Osteoblast (primary cell): ENCODE measurements at places on chromosomes 11 and 22. TPM values are rescaled to one million over a fixed set of nuclear protein-coding genes. Genes with fewer than 3 reads are reported as not detected.
A peak's percentile ranks its signal among the peaks of the same experiment; 100 is the strongest.

CD248 gene
- total RNA-seq = 103 and 107 TPM in 2 replicates

OR51Q1 gene
- total RNA-seq = not detected in 2 replicates

SLC39A13 gene
- total RNA-seq = 52.5 and 78.9 TPM in 2 replicates

BRSK2 gene
- 0.36 TPM in 1 of 2 replicates, not detected in the other for total RNA-seq

IGSF9B gene
- total RNA-seq = under 0.01 and 0.36 TPM in 2 replicates

HRAS gene
- 28.6 and 35.7 TPM in 2 replicates for total RNA-seq

OR52I2 gene
- total RNA-seq = not detected in 2 replicates

DNA sequence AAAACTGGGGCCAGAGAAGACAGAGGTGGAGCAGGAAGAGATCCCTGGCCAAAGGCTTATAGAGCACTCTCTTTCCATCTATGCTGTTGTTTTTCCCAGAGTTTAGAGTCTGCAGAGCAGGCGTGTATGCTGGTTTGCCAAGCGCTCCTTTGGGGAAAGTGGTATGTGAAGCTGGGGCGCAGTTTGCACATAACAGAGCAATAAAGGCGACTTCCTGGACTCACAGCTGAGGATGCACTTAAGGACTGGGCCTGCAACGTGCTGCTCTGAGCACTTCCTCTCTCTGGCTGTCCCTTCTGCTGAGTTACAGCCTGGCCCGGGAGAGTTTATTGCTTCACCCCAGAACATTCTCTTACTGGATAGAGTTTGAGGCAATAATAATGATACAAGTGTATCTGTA lies 41.7 kb downstream of the THAP12 start:
- no peaks in the 10 kb centered on the region for H3K27me3 ChIP-seq
- H3K4me1 ChIP-seq = peaks cover 6% of the 10 kb centered on the region
- H3K36me3 ChIP-seq = no peaks in the 10 kb centered on the region
- no peak overlapping the region for H3K4me3 ChIP-seq
- no peak overlapping the region for H3K27ac ChIP-seq

DNA sequence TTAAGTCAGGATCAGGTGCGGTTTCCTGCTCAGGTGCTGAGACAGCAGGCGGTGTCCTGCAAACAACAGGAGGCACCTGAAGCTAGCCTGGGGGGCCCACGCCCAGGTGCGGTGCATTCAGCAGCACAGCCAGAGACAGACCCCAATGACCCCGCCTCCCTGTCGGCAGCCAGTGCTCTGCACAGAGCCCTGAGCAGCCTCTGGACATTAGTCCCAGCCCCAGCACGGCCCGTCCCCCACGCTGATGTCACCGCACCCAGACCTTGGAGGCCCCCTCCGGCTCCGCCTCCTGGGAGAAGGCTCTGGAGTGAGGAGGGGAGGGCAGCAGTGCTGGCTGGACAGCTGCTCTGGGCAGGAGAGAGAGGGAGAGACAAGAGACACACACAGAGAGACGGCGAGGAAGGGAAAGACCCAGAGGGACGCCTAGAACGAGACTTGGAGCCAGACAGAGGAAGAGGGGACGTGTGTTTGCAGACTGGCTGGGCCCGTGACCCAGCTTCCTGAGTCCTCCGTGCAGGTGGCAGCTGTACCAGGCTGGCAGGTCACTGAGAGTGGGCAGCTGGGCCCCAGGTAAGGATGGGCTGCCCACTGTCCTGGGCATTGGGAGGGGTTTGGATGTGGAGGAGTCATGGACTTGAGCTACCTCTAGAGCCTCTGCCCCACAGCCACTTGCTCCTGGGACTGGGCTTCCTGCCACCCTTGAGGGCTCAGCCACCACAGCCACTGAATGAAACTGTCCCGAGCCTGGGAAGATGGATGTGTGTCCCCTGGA lies at the start of gene MYO7A:
MYO7A (plus strand) TSS at position 327 of the 772 bp plus-strand sequence. CDS start 2,389 bp downstream, outside the sequence.
- no peaks in the 10 kb centered on the region for H3K36me3 ChIP-seq
- H3K27ac ChIP-seq = no peak within 1 kb of the TSS
- peaks cover 11% of the 10 kb centered on the region for H3K4me1 ChIP-seq
- DNase-seq = peak; percentile 90
- H3K4me3 ChIP-seq = peak within 1 kb of the TSS; percentile 69

DNA sequence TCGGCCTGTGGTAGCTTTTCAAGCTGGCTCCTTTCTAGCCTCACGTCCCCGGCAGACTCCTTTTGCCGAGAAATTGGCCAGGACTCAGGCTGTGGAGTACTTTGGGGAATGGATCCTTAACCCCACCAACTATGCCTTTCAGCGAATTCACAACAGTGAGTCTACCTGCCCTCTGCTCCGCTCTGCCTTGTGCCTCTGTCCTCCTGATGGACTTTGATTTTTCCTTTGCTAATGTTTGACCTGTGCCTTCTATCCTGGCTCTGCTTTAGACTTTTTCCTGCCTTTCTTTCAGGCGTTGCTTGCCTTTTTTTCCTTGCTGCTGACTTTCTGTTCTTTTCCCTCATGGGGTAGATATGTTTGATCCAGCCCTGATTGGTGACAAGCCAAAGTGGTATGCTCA lies 12.5 kb downstream of the MADD start:
- H3K36me3 ChIP-seq = peaks cover 75% of the 10 kb centered on the region
- no peak overlapping the region for H3K4me3 ChIP-seq
- peak; percentile 72 for DNase-seq
- H3K27me3 ChIP-seq = no peaks in the 10 kb centered on the region
- no peak overlapping the region for H3K27ac ChIP-seq

DNA sequence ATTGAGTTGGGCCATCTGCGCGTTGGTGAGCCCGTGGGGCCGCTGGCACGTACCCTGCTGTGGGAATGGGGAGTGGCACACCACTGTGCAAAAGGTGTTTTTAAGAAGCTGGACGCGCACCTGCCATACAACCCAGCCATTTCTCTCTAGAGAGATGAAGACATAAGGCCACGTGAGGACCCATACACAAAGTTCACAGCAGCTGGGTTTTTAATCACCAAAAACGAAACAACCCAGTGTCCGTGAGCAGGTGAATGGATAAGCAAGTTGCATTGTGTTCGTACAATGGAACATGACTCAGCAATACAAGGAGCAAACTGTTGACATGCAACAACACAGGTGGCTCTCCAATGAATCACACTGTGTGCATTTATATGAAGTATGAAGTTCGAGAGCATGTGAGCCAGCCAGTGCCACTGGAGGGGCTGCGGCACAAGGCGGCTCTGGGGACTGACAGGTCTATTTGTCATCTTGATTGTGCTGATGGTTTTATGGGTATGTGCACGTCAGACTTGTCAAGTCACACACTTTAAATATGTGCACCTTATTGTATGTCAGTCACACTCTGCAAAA lies 30.6 kb upstream of the PANX2 start:
- peaks cover 37% of the 10 kb centered on the region for H3K27me3 ChIP-seq
- H3K36me3 ChIP-seq = no peaks in the 10 kb centered on the region
- peak; percentile 23 for DNase-seq
- no peak overlapping the region for H3K27ac ChIP-seq
- H3K4me1 ChIP-seq = no peaks in the 10 kb centered on the region

- H3K27ac ChIP-seq = peak overlapping the region; percentile 95
- peak overlapping the region; percentile 63 for H3K4me3 ChIP-seq
- peak; percentile 100 for DNase-seq
- peaks cover 4% of the 10 kb centered on the region for H3K36me3 ChIP-seq
Measured at GRCh38 chr11:68354148-68354872, 41.9 kb downstream of the LRP5 start.

DNA sequence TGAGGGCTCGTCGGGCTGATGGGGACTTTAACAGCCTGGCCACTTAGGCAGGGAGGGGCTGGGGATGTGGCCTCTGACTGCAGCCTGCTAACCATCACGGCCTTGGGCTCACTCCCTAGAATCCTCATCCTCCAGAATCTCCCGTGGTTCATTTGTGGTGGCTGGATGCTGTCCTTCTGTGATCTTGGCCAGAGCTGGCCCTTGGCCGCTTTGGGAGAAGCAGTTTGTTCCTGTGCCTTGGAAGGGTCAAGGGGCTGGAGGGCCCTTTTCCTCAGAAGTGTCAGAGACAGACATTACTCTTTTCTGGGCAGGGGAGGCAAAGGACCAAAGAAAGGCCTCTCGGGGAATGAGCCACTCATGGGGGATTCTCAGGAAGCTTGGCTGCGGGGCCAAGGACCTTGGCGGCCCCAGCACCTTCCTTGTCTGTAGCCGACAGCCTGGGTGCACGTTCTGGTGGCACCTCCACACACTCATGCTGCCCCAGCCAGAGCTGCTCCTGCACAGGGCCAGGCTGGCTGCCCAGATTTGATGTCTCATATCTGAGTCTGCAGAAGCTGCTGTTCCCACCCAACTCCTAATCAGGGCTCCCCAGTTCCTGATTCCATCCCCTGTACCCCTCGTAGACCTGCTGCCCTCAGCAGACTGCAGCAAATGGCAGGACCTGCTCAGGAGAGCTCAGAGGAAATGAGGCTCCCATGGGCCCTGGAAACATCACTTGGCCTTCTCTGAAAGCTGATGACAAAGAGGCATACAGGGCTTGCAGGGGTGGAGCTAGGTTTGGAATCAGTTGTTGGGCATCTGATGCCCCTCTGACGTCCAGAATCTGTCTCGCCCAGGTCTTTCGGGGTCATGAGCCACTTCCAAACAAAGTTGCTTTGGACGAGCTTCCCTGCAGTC lies 107.7 kb downstream of the CTTN start:
- DNase-seq = peak; percentile 91
- no peaks in the 10 kb centered on the region for H3K36me3 ChIP-seq
- no peak overlapping the region for H3K27ac ChIP-seq
- no peaks in the 10 kb centered on the region for H3K27me3 ChIP-seq

DNA sequence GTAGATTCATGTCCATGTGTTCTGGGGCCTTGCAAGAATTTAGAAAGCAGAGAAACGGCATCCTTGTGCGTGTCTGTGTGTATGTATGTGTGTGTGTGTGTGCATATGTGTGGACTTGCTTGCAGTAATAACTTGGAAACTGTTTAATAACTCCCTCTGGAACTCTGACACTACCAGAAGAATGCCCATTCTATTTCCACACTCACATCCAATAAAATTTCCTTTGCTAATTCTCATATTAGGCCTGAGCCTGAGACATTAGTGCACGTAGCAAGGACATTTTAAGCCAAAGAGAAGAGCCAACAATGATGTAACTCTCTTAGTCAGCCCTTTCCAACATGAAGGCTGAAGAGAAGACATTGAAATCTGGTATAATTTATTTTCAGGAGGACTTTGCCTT lies 3.2 kb downstream of the OR4D6 start:
- H3K4me1 ChIP-seq = no peaks in the 10 kb centered on the region
- no peaks in the 10 kb centered on the region for H3K36me3 ChIP-seq
- no peaks in the 10 kb centered on the region for H3K27me3 ChIP-seq
- no peak overlapping the region for H3K27ac ChIP-seq

DNA sequence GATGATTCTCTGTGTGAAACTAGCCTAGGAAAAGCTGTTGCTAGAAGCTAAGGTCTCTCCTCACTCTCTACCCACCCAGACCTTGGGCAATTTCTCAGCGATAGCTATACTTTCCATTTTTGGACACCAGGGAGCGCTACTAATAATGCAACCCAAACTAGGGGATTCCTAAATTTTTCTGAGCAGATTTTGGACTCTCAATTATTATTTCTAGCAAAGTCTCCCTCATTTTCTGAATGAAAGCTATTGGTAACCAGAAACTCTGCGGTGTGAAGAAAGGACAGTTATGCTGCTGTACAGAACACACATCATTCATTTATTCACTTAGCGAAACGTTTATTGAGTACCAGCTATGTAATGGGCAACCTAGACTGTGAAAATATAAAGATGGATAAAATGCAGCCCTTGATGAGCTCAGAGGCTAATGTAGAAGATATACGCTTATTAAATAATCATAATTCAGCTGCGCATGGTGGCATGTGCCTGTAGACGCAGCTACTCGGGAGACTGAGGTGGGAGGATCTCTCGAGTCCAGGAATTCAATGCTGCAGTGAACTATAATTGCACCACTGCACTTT lies 6.1 kb upstream of the STIM1 start:
- H3K36me3 ChIP-seq = no peaks in the 10 kb centered on the region
- H3K4me1 ChIP-seq = peaks cover 2% of the 10 kb centered on the region
- H3K27ac ChIP-seq = no peak overlapping the region
- peak; percentile 56 for DNase-seq
- no peak overlapping the region for H3K4me3 ChIP-seq

GRCh38 chr11:8100158-8100557 lies 19.1 kb downstream of the TUB start:
- H3K4me1 ChIP-seq = peaks cover 17% of the 10 kb centered on the region
- H3K36me3 ChIP-seq = peaks cover 44% of the 10 kb centered on the region
- H3K27ac ChIP-seq = no peak overlapping the region
- no peak overlapping the region for H3K4me3 ChIP-seq
- no peak for DNase-seq

DNA sequence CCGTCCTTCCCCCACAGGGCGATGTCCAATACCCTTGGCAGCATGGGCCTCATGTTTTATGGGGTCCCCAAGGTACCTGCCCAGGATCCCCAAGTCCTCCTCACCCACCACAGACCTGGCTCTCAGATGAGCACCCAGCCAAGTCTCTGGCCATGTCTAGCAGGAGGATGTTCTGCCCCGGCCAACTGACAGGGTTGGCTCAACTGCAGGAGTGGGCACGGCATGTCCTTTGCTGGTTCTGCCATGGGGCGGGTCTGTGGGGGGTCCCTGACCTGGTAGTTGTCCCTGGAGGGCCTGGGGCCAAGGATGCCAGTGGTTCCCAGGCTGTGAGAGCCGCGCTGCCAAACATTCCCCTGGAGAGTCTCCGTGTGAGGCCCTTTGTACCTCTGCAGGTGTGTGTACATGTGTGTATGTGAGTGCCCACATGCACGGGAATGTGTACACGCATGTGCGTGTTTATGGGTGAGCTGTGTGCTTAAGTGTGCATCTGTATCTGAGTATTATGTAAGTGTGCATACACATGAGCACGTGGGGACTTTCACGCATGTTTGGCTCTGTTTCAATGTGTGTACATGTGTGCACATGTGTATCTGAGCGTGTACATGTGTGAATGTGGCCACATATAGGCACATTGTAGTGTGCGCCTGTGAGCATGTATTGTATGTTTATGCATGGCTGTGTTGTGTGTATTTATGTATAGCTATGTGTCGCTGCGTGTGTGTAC lies 85.5 kb downstream of the KCNQ1 start:
- no peaks in the 10 kb centered on the region for H3K36me3 ChIP-seq
- H3K4me1 ChIP-seq = peaks cover 13% of the 10 kb centered on the region
- DNase-seq = peak; percentile 77
- no peak overlapping the region for H3K27ac ChIP-seq
- no peak overlapping the region for H3K4me3 ChIP-seq

- no peak for DNase-seq
- H3K4me3 ChIP-seq = no peak overlapping the region
- H3K36me3 ChIP-seq = no peaks in the 10 kb centered on the region
- H3K27me3 ChIP-seq = no peaks in the 10 kb centered on the region
Measured at GRCh38 chr11:9905501-9905951, 241.6 kb downstream of the SWAP70 start.

DNA sequence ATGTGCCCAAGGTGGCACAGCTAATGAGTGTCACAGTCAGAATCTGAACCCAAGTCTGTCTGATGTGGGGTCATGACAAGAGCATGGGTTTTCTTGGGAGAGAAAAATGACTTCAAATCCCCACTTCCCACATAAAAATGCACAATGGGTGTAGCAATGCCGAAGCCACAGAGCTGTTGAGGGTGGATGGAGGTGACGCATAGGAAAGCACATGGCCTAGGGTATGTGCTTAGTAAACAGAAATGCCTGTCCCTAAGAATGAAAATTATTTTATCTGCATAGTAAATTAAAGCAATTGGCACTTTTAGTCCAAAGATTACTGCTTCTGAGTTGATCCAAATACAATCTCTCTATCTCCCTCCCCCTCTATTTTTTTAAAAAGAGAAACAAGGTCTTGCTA lies 10.9 kb downstream of the MICAL3 start:
- no peaks in the 10 kb centered on the region for H3K4me1 ChIP-seq
- H3K4me3 ChIP-seq = no peak overlapping the region
- H3K27me3 ChIP-seq = no peaks in the 10 kb centered on the region
